ENCODE measurements at places on chromosomes 1 and 21.

GRCh38 chr1:236021424-236022135, 43.3 kb downstream of the NID1 start:
- DNase-seq = no peak

DNA sequence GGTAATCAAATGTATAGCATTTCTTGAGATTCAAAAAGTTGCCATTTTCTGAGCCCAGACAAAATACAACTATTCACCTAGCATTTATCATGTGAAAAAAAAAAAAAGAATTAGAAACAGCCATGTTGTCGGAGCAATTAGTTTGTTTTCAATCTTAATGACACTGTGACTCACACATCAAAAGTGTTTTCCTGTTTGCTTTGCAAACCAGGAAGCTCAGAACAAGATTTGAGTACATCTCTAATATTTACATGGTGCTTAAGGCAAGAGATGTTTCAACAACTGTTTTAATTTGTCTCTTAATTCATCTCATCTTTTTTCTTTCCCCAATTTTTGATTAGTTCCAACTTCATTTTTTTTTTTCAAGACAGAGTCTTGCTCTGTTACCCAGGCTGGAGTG, 62.5 kb upstream of the CAPZB start:
- no peak for DNase-seq

GRCh38 chr1:229474509-229474908, 33.6 kb downstream of the NUP133 start:
- DNase-seq = no peak

DNA sequence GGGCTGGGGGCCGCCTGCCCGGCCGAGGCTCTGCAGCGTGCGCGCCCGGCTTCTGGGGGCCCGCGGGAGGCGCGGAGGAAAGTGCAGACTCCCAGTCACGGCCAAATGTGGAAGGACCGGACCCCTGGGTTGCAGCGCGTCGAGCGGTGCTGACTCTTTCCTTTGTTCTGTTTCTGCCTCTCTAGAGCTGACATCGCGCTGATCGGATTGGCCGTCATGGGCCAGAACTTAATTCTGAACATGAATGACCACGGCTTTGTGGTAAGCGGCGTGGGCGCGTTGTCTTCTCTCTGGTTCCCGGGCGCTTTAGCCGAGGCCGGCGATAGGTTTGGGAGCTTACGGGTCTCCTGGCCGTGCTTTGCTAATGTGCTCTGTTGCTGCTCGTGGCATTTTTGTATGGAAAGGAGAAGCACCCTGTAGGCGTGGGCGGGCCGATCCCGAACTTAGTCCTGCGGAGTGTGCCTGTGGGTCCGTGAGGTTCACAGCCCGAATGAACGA, 629 bp downstream of the PGD start:
- DNase-seq = no peak

DNA sequence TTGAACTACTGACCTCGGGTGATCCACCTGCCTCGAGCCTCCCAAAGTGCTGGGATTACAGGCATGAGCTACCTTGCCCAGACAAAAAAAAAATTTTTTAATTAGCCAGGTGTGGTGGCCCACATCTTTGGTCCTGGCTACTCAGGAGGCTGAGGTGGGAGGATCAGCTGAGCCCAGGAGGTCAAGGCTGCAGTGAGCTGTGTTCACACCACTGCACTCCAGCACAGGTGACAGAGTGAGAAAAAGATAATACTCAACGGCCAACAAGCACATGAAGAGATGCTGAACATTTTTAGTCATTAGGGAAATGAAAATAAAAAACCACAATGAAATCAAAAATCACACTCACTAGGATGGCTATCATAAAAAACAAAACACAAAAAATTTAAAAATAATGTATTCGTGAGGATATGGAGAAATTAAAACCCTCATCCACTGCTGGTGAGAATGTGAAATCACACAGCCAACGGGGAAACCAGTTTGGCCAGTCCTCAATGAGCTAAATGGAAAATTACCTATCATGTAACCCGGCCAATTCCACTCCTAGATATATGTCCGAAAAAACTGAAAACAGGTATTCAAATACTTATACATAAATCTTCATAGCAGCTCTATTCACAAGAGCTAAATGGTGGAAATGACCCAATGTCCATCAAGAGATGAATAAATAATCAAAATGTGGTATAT, 41.2 kb downstream of the ENAH start:
- DNase-seq = no peak

Measured in mucosa of gallbladder (tissue), 1 donor.